ENCODE measurements at places on chromosomes 12 and 14.
A peak's percentile ranks its signal among the peaks of the same experiment; 100 is the strongest.

GRCh38 chr14:30822080-30822571, 52.2 kb upstream of the COCH start:
- DNase-seq = no peak

GRCh38 chr12:67803278-67803993, 154.9 kb downstream of the DYRK2 start:
- DNase-seq = no peak

DNA sequence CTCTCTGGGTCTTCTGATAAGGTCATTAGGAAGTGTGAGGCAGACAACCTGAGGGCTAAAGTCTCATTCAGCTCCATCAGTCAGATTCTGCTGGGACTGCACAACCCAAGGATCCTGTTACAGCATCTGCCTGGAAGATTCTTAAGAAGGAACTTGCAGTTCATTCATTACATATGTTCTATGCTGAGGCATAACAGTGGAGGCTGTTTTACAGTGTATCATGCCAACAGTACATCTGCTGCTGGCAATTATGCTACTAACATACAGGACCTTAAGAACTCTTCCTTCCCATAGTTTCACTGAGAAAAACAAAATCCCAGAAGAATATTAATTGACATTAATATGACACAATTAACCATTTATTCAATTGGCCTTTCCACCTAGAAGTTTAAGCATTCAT, 968.6 kb downstream of the DIO2 start:
- peak; percentile 6 for DNase-seq

DNA sequence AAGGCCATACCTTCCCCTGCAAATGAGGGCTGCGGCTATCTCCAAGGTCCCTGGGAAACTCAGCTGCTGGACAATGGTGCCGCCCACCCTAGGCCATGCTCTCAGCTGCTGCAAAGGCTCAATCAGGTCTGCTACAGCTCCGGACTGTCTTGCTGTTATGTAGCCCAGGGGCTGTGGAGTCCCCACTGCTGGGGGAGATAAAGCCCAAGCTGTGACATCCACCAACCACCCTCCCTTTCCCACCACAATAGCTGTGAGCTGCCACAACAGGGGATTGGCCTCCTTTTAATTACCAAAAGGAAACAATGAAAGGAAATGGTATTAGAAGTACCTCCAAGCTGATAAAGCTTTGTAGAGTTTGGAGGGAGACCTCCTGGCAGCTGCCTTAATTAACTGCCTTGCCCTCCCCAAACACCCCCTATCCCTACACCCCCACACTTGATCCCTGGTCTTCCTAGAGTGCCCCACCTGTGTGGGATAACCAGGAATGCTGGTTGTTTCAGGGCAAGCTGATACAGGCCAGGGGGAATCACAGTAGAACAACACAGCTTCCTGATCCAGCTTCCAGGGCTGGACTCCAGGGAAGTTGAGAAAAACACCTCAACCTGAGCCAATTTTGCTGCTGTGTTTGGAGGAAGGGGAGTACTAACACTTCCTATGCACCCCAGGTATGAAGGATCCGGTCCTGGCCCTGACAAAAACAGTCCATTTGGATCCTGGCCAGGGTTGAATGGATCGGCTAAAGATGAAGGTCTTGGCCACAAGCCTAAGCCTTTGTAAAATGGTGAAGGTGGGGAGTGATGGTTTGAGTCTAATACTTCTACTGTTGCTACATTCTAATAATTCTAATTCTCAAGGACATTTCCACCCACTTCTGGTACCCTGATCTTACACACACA, at the start of gene VWF:
Gene VWF (minus strand): TSS at position 260 of the 899 bp plus-strand sequence. CDS start 1,474 bp downstream, outside the sequence.
- no peak for DNase-seq

DNA sequence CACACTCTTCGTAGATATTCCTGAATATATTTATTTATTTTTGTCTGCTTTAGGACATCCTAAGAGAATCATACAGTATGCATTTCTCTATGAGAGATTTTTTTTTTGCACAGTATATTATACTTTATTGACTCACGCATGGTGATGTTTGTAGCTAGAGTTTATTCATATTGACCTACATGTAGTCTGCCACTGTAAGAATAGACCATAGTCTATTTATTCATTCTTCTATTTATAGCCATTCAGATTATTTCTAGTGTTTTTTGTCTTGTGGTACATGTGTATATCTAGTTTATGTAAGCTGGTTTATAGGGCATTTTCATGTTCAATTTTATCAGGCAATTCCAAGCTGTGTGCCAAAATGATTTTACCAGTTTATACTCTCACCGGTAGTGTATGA, 45.2 kb downstream of the PCNX1 start:
- DNase-seq = no peak

GRCh38 chr12:83156815-83157214, 470.1 kb downstream of the TMTC2 start:
- no peak for DNase-seq

GRCh38 chr12:124140944-124141486, 153.9 kb upstream of the RFLNA start:
- DNase-seq = no peak

GRCh38 chr14:32940066-32940651, 1.5 kb downstream of the NPAS3 start:
- DNase-seq = no peak

- no peak for DNase-seq
Measured at GRCh38 chr12:112322882-112323547, 59.2 kb downstream of the HECTD4 start.

- no peak for DNase-seq
Measured at GRCh38 chr14:54105406-54105805, 148.8 kb upstream of the BMP4 start.

Measured in NCI-H446 treated with DMSO at 0.1 percent for 48 hours (cell line).